ENCODE measurements at places on chromosomes 4 and X.

- no peaks in the 10 kb centered on the region for H3K4me1 ChIP-seq
- H3K27me3 ChIP-seq: no peaks in the 10 kb centered on the region
- H3K27ac ChIP-seq: no peak overlapping the region
Measured at GRCh38 chrX:30787012-30787411, 102.0 kb downstream of the TAB3 start.

GRCh38 chrX:120260369-120260768 lies 9.8 kb downstream of the ZBTB33 start:
- DNase-seq: no peak
- no peaks in the 10 kb centered on the region for H3K4me1 ChIP-seq
- H3K36me3 ChIP-seq: peaks cover under 1% of the 10 kb centered on the region
- no peak overlapping the region for H3K27ac ChIP-seq
- no peak overlapping the region for H3K4me3 ChIP-seq

GRCh38 chr4:14383652-14384051 lies 618.6 kb upstream of the CPEB2 start:
- DNase-seq: no peak
- H3K27me3 ChIP-seq: no peaks in the 10 kb centered on the region
- no peak overlapping the region for H3K27ac ChIP-seq
- no peaks in the 10 kb centered on the region for H3K4me1 ChIP-seq
- H3K4me3 ChIP-seq: no peak overlapping the region
- no peaks in the 10 kb centered on the region for H3K36me3 ChIP-seq

DNA sequence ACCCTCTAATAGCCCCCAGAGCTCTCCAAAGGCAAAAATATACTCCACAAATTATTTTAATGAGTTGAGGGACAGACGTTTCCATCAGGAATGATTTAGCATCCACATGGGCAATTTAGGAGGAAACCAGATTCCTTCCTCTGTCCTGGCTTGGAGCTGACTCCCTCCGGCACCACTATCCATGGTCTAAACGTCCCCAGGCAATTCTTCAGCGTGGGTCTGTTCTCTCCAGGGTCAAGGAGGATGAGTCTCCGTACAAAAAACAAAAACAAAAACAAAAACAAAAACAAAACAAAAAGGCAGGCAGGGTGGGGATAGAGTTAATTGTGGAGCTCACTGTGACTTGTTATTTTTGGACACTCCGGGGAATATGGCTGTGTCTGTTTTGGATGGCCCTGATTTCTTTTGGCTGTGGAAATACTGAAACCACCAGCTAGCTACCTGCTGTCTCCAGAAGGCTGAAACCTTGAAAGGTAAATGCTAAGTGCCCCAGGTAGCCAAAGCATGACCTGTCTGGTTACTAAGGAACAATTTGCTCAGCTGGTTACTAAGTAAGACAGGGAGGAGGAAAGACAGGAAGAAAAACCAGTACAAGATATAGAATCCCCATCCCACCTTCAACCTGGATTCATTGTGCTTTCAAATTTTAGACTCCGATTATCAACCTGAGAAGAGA lies 419.1 kb upstream of the LCORL start:
- no peak for DNase-seq
- no peaks in the 10 kb centered on the region for H3K27me3 ChIP-seq
- no peaks in the 10 kb centered on the region for H3K36me3 ChIP-seq
- no peak overlapping the region for H3K4me3 ChIP-seq
- H3K27ac ChIP-seq: no peak overlapping the region
- H3K4me1 ChIP-seq: no peaks in the 10 kb centered on the region
